ENCODE measurements at places on chromosomes 12 and 14.
A peak's percentile ranks its signal among the peaks of the same experiment; 100 is the strongest.

DNA sequence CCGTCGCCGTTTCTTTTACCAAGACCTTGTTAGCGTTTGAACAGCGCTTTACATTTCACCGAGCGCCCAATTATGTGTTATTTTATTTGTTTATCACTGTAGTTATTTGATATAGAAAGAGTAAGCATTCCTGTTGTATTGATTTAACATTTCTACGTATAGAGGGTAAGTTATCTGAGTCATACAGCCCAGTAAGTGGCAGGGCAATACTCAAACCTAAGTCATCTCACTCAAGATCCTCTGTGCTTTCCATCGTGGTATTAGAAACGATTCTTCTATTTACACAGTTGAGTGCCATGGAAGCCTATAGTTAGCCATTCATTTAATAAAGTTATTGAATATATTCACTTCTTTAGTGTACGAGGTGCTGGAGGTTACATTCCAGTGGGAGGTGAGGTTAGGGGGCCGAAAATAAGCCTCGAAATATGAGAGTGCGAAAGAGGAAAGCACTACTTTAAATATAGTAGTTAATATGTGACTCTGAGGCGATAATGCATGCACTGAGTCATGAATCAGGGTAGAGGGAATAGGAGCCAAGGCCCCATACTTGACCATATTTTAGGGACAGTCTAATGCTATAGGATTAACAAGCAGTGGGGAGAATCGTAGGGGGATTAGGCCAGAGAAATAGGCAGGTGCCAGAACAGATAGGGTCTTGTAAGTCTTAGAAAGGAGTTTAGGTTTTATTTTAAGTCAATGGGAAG lies 629 bp downstream of the RAD51AP1 start:
- DNase-seq, result no peak

DNA sequence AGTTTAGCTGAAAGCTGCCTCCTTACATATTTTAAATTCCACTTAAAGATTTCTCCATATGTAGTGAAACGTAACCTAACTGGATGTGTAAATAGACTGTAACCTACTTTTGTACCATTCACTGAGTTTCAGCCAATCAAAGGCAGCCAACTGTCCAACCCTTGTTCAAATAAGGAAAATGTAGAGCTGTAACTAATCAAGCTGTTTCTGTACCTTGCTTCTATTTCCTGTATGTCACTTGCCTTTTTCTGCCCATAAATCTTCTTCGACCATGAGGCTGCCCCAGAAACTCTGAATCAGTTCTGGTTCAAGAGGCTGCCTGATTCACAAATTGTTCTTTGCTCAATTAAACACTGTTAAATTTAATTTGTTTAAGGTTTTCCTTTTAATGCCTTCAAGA lies 6.3 kb downstream of the SLC7A8 start:
- DNase-seq, result no peak

DNA sequence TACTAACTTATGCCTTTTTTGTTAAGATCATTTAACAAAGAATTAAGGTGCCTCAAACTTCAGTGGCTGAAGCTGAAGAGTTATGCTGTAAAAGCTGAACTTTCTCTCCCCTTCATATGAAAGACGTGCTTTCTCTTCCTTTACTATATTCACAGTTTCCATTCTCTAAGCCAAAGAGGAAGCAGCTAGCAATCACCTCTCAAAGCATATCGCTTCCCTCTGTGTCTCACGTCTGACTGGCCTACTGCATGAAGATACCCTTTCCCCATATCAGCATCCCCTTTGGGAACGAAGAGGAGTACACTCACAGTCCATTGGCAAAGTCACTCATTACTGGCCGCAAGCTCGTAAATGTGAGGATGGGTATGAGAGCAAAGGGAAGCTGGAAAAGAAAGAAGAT lies 34.9 kb downstream of the SLC11A2 start:
- no peak for DNase-seq

GRCh38 chr14:79411403-79412174 lies 799.7 kb downstream of the DIO2 start:
- no peak for DNase-seq

DNA sequence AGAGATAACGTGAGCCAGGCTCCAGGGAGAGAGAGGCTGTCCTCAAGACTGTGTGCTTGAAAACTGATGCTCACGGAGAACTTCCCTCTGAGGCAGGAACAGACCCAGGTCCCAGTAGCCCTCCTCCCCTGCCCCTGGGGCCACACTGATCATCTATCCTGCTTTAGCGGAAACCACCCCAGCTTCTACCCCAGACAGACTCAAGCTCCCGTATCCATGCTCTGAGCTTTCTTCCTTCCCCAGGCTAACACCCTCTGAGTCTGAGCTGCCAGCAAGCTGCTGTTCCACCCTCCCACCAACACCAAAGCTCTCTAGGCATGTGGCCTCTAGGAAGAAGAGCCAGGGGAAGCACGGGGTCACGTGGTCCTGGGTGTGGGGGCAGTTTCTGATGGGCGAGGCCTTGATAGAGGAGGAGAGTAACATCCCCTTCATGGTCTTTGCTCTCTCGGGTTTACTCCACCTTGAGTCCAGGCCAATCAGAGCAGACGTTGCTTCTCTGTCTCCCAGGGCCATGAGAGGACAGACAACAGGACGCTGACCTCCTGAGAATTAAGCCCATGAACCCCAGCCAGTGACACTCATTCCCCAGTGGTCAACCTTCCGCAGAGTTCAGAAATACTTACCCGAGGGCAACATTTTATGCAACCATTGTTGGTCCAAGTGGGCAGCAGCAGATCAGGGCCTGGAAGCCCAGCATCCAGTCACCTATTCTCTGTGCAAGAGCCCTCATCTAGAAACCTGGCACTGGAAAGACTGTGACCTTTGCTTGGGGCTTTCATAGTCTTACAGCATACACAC lies 1.4 kb downstream of the PCK2 start:
- no peak for DNase-seq

GRCh38 chr12:5827591-5827990 lies 117.5 kb downstream of the ANO2 start:
- DNase-seq, result no peak

GRCh38 chr14:89902881-89903280 lies 51.6 kb downstream of the EFCAB11 start:
- DNase-seq, result no peak

DNA sequence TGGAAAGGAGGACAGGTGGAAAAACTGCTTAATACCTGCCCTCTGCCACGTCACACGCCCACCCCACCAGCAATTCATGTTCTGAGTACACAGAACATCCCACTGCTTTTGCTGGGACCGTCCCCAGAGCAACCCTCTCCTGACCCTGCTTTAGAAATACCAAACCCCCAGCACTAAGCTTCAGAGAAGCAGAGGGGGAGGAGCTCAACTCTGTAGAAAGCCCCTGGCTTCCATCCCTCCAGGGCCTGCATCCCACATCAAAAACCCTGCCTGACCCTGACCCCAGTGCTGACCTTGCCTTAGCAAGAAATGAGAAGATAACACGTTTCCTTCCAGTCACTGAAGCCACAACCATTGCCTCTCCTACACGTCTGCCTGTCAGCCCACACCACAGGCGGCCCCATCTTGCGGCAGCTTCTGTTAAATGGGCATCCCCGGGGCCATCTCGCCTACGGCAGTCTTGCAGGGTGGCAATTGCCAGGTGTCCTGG lies 19.7 kb downstream of the VDR start:
- no peak for DNase-seq

DNA sequence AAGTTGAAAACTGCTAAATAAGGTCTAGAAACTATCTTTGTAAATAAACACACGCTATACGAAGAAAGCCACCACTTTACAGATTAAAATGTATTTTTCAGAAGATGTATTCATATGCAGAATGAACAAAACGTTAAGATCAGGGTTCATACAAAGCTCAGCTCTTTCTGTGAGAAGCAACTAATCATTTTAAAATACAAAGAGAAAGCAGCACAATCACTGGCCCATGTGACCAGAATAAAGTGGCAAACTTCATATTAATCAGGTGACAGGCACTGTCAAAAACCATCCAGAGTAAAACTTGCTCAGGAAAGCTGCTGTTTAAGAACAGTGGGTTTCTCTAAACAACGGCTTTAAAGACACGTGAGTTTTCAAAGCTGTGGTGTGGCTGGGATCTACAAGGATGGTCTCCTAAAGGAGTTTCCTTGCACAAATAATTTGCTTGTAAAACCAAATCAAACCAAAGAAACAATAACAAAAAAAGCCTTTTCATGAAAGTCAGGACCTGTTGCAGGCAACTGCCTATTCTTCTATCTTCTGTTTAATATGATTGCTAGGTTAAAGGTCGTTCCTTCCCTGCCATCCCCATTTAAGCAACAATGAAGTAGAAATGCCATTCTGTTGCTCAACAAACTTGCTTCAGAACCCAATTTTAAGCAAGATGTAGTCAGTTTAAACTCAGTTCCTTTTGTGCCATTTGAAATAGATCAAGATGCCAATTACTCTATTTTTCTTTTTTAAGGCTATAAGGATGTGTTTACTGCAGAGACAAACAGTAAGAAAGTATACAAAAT lies 22.3 kb downstream of the SEL1L start:
- DNase-seq, result no peak

DNA sequence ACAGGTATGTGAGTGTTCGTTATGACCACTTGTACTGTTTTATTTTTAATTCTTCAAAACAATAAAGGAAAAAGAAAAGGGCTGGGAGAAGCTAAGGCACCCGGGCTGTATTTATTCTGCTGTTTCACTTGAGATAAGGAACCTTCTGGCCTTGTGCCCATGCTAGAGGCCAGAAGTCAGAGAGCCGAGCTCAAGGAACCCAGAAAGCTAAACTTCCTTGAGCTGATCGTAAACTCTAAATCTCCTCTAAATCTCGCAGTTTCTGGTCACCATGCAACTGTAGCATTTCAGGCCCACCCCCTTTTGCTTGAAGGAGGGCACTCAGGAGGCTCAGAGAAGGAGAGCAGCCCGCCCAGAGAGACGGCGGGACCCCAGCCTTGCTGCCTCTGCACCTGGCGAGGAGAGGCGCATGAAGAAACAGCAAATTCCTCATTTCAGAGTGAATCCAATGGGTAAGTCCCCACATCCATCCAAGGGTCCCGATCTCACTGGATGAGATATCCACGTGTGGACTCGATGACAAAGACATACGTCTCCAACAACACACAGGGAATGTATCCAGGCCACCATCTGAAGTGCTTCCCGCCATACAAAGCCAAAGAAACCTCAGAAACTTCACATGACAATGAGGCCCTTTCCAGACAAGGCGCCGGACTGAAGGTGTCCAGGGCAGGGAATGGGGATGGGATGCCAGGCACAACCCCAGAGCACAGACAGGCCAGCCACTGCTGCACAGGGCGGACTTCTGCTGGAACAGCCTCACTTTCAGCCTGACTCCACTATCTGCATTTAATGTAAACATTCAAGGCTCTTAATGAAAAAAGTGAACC lies 14.6 kb downstream of the CCDC88C start:
- no peak for DNase-seq

DNA sequence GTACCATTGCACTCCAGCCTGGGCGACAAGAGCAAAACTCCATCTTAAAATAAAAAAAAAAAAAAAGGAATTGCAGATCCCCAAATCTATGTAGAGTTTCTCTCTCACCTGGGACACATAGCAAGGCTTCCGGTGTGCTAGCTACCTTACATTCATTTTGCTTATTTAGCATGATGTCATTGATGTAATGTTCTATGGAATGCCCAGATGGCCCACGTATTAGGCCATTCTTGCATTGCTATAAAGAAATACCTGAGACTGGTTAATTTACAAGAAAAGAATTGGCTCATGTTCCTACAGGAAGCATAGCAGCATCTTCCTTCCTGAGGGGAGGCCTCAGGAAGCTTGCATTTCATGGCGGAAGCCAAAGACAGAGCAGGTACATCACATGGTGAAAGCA lies 36.9 kb upstream of the A2ML1 start:
- DNase-seq, result no peak

DNA sequence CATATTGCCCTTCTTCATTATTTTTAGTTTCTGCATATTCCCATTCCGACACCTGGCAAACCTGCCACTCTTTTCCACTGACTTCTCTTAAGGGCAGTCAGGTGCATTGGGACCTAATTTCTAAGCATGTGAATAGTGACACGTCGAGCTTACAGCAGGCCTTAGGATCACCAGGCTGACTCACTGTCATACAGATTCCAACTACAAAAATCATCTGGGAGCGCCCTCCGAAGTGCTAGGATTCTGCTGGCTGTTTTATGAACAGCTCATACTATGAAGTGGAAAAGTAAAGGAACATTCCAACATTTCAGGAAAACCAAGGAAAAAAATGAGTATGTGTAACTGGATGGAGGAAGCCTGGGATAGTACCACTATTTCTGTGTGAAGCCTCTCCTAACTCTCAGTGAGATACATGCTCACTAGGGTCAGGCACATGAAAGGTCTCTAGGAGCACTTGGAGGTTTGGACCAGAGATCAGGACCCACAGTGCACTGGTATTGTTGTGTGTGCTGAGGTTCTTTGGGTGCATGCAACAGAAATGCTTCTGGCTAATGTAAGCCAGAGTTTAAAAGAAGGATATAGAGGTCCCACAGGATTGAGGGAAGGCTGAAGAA lies 257.4 kb downstream of the ZFP36L1 start:
- no peak for DNase-seq

GRCh38 chr14:60561845-60562746 lies 53.1 kb downstream of the SIX6 start:
- no peak for DNase-seq

DNA sequence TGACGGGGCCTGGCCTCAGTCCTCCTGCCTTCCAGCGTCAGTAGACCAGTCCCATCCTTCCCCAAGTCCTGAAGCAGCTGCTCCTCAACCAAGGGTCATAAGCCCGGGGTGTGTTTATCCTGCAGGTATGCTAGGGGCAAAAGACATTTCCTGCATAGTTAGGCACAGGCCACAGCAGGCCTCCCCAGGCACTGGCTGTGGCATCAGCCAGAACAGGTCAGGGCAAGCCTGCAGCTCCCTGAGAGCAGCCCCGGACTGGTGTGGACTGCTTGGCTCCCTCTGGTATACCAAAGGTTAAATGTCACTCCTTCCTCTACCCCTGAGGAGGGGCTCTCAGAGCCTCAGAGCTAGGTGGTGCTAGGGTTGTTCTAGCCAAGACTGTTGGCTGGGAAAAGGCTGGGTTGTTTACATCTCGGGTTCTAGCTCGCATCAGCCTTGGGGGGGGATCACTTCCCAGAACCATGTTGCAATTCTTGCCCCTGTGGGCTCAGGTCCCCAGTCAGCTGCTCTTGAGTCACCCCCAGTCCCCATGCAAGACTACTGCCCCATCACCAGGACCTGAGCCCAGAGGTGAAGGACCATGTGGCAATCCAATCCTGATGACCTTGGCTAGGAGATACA lies 2.9 kb downstream of the MMP14 start:
- DNase-seq, result peak; percentile 76

GRCh38 chr14:49550286-49551184 lies 35.6 kb downstream of the RPS29 start:
- no peak for DNase-seq

DNA sequence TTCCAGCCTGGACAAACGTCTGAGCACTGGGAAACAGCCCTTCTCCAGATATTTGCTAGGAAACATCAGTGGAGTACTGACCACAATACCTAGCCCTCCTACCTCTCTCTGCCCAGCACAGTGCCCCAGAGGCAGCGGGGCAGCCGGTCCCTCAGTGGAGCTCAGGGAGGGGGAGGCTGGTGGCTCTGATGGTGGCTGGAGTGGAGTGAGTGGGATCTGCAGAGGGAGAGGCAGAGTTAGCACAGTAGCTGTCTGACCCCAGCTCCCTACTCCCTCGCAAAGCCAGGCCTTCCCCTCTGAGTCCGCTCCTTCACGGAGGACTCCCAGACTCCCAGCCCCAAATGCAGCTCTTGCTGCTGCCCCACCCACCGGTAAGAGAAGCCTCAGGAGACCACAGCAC lies 30.0 kb downstream of the NCKAP5L start:
- DNase-seq, result no peak

- no peak for DNase-seq
These were observed 228.3 kb downstream of the RAD51B start for GRCh38 chr14:68047906-68048305.

- no peak for DNase-seq
These were observed 35.6 kb upstream of the RBM19 start for GRCh38 chr12:114001511-114002340.

Measured in ascending aorta (tissue), 2 donors.